ENCODE measurements at places on chromosomes 13 and 19.

DNA sequence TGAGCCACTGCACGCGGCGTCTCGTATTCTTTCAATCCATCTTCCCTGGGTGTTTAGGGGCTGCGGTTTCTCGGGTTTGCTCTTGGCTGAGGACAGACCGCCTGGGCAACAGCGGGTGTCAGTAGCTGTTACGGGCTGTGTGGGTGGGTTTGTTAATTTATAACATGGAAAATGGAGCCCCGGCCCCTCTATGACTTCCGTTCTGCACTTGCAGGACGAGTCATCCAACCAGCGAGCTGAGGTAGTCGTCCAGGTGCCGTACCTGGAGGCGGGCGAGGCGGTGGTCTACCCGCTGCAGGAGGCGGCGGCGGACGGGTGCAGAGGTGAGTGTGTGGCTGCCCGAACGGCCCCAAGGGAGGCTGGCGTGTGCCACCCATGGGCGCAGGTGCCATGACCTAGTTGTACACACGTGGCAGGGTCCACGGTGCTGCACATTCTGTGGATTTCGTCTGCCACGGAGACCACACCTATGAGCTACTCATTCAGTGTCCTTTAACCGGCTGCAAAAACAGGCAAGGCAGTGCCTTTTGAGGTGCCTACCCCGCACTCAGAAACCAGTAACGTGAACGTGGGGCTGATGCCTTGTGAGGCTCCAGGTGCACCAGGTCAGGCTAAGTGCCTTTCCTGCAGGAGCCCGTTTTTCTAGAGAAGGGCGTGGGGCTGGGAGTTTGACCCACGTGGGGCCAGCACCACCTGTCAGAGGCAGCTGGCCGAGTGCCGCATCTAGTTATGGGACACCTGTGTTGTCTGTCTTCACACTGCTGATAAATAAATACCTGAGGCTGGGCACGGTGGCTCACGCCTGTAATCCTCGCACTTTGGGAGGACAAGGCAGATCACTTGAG, 10.9 kb downstream of the POLR2E start:
- no peak for DNase-seq

DNA sequence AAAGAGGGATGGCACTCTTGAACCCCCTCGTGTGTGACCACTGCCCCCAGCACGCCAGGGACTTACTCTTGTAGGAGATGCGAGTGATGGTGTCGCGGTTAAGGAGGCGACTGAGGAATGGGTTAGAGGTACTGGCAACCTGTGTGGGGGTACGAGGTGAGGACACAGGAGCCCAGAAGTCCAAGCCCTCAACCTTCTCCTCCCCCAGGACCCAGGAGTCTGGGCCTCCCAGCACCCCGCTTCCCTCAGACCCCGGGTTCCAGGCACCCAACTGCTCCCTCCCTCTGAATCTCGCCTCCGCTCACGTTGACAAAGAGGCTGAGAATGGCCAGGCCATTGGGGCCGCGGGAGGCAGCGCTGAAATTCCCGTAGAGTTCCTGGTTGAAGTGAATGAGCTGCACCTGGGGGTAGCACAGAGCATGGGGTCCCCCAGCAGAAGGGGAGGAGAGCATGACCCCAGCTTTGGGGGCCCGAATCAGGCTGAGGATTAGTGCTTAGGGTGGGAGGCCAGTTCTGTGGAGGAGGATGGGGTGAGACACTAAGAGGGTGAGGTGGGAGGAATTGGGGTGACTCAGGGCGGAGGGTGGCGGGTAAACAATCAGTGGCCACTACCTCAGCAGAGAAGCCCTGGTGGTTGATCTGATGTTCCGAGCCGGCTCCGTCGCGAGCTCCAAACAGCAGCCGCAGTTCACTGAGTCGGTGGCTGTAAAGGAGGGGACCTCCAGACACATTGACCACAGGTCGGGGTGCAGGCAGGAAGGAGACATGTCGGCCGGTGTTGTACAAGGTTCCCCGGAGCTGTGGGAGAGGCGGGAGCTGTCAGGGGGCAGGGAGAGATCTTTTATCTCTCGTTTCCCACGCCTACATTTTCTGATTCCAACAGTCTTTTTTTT, 2.5 kb upstream of the DBP start:
- no peak for DNase-seq

DNA sequence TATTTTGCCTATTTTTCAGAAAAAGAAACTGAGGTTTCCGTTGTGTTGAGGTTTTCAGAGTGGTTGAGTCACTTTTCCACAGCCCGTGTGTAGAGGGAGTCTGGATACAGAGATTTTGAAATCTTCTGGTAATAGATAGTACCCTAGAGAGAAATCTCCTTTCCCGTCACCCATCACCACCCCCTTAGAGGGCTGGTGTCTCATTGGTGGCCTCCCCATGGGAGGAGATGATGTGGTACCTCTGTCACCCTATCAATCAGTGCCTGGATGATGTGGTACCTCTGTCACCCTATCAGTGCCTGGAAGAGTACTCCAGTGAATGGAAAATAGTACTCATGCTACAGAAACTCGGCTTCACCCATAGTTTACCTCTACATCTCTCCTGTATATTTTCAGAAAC, 42.2 kb upstream of the SERP2 start:
- no peak for DNase-seq

GRCh38 chr19:17553256-17553655, 2.2 kb upstream of the COLGALT1 start:
- DNase-seq = peak; percentile 41

DNA sequence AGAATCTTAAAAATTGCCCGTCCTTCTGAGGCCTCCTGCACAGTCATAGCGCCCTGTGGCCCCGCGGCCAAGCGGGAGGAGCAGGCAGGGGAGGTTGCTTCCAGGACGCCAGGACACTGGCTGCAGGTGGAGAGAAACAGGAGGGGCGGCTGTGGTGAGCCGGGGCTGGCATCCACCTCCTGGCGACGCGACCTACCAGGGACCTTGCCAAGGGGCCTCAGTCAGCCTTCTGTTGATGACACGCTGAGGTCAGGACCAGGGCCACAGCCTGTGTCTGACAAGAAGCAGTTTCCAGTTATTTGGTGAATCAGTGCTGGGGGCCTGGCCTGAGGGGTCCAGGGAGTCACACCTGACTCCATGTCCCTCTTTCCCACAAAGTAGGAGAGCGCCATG, 13.3 kb upstream of the MKNK2 start:
- no peak for DNase-seq

Data from H9 (cell line).